Kidney (tissue), 22 donors: ENCODE measurements at places on chromosomes 13 and 19. TPM values are rescaled to one million over a fixed set of nuclear protein-coding genes. Genes with fewer than 3 reads are reported as not detected.

DNA sequence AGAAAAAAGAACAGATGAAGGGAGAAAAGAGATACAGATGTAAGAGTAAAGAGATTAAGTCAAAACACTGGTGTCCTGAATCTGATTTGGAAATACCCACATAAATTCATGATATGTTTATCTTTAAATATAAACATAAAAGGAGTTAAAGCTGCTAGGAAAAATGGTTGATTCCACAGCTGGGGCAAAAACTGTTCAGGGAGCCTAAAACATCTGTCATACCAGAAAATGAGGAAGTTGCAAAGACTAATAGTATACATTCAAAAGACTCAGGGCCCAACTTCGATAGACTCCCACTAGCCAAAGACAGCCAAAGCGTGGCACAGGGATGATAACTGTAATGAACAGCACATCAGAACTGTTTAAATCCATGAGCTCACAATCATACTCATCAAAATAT, 62.0 kb downstream of the ABCC4 start:
- no peak for DNase-seq

GPC5 gene
- 0.47 TPM for total RNA-seq

DNA sequence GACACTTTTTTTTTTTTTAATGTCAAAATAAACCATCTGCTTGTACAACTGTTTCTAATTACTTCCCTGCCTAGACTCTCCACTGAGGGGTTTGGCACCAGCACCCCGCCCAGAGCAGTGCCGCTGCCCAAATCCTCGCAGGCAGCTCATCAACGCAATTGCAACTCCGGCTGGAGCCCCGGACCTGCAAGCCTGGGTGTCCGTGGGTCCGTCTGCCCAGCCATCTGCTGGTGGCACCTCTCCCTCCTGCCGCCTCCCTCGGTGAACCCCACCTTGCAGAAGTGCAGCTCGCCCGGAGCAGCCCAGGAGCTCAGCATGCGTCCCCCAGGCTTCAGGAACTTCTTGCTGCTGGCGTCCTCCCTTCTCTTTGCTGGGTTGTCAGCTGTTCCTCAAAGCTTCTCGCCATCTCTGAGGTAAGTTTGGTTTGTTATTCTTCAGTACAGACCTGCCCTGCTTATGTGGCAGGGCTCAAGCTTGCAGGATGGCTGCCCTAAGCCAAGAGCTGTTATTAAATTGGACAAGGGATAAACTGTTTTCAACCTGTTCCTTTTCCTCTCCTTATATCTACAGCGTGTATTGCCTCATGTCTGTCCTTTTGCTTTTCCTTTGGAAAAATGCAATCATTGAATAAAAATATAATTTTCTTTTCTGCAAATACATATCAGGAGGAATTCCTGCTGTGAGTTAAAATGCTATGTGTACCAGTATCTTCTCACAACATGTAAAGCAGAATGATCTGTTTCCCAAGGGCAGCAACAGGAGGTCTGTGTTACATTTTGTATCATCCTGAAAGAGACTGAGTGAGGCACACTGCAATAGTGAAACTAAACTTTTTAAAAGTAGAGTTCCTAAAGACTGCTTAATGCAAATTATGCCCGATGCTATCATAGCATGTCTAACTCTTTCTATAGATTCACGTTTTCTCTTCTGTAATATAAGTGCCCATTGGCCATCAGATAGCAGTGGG, at the start of gene ITGBL1:
TSS of gene ITGBL1 (plus strand) at position 157 of the 967 bp plus-strand sequence. CDS start at position 316, 159 bp downstream.
- DNase-seq, result no peak

ZNF536 gene
- 0.25 TPM for total RNA-seq
